ENCODE measurements at places on chromosomes 11 and 22. TPM values are rescaled to one million over a fixed set of nuclear protein-coding genes. Genes with fewer than 3 reads are reported as not detected.
A peak's percentile ranks its signal among the peaks of the same experiment; 100 is the strongest.

GRCh38 chr11:118618991-118619375, 11.6 kb downstream of the PHLDB1 start:
- peak; percentile 57 for DNase-seq

Gene HEPN1
- not detected for total RNA-seq

DNA sequence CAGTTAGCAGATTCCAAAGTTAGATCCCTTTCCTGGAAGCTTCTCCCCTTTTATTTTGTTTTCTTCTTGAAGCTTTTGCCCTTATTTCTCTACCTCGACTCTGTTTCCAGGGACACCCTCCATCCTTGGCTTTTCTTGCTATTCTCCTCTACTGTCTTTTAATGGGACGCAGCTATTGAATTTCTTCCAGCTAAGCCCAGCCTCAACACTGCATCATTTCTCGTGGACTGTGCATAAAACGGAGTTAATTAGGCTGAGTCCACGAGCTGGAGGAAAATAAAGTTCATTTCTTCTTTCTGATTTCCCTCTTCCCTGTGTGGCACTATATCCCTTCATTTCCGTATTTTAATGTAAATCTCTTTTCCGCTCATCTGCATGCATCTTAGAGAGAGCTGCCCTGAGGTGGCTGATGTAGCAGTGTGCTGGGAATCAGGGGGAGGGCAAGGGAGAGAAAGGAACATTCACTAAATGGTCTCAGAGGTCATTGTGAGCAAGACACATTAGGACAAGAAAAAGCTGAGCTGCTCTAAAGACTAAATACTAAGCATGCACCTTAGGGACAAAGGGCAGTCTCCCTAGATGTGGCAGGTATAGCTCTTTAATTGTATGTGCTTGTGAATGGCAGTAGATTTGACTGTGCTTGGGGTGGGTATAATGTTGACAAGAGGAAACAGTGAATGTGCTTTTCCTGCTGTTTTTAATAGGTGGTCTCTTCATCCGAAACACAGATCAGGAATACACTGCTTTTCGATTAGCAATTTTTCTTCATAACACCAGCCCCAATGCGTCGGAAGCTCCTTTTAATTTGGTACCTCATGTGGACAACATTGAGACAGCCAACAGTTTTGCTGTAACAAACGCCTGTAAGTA, 1.9 kb downstream of the GRIA4 start:
- DNase-seq, result no peak

Gene SLC22A9
- total RNA-seq, result not detected

Gene MAJIN
- total RNA-seq, result not detected

Gene NECTIN1
- total RNA-seq, result 7.7 TPM

Gene MS4A6E
- total RNA-seq, result not detected

Gene NXPE4
- total RNA-seq, result not detected

- no peak for DNase-seq
Observed at GRCh38 chr11:59706518-59707285, 6.9 kb downstream of the OR10V1 start.

GRCh38 chr11:102453302-102453695, 734 bp upstream of the TMEM123 start:
- no peak for DNase-seq

Gene BDNF
- 0.67 TPM for total RNA-seq

GRCh38 chr11:105152021-105152512, 12.5 kb upstream of the CARD18 start:
- DNase-seq, result no peak

Gene OR8K3
- not detected for total RNA-seq

DNA sequence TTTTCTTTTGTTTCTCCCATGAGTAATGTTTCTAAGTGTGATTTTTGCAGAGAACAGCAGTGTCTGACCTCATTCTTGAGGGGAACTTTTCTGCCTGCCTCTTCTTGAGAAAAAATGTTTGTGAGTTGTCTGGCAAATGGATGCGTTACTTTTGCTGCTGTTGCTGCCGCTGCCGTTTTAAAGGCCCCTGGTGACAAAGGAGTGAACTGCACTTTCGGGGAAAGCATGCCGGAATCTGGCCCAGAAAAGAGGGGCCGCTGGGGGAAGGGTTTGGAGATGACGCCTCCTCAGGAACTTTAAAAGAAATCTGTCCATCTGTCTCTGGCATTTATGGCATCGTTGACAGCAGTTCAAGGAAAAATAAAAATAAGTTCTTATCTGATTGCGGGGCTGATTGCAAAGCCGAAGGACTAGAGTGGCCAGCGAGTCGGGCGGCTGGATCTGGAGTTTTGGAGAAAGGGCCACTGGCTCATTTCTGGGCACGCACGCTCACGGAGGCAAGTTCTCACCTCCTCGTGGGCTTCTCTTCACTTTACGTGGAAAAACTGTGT, 16.5 kb downstream of the ZBTB16 start:
- peak; percentile 71 for DNase-seq

DNA sequence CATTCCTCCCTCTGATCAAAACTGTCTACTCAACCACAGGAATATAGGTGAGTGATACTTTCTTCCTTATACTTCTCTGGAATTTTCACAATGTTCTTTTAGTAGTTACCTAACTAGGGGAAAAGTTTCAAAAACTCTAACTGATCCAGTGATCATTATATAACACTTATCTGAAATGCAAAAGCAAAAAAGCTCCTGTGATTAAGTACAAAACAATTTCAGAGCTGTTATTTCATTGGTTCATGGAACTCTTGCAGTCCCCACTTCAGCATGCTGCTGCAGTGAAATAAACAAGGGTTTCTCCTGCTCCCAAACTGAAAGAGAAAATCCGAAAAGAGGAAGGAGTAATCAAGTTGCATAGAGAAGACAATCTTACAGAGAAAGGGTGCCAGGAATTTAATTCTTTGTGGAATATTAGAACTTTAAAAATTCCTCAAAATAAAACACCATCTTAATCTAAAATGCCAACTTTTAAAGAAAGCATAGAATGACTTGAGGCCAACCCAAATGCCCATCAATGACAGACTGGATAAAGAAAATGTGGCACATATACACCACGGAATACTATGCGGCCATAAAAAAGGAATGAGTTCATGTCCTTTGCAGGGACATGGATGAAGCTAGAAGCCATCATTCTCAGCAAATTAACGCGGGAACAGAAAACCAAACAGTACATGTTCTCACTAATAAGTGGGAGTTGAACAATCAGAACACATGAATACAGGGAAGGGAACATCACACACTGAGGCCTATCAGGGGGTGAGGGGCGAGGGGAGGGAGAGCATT, 20.3 kb downstream of the PPP2R1B start:
- DNase-seq, result no peak

- no peak for DNase-seq
Observed at GRCh38 chr11:65130631-65131416, 3.5 kb downstream of the SYVN1 start.

- DNase-seq, result no peak
Observed at GRCh38 chr11:93844568-93844967, 5.8 kb downstream of the VSTM5 start.

GRCh38 chr11:56750190-56750589, 1.7 kb upstream of the OR9G4 start:
- no peak for DNase-seq

DNA sequence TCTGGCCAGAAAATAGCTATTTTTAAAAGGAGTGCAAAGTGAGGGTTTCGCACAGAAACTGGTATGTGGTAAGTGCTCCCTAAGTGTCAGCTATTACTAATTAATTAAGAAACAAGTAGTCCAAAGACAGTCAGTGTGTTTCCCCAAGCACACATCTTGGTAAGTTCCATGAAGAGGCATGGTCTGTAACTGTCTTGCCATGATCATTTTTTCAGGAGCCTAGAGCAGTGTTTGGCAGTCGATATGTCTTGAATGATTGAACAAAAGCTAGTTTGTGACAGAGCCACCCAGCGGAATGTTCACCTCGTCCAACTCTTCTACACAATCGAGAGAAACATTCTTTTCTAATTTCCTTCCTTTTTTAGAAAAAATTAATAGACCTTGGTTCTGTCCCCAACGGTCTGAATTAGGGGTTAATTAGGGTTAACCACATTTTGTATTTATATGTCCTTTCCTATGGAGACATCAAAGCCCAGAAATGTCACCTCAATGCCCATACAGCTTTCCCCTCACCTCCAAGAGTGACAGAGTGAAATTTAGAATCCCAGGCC, 57.6 kb upstream of the FTH1 start:
- DNase-seq, result no peak

Gene CCDC88B
- 13.1 TPM for total RNA-seq

Gene CCDC73
- total RNA-seq, result not detected

DNA sequence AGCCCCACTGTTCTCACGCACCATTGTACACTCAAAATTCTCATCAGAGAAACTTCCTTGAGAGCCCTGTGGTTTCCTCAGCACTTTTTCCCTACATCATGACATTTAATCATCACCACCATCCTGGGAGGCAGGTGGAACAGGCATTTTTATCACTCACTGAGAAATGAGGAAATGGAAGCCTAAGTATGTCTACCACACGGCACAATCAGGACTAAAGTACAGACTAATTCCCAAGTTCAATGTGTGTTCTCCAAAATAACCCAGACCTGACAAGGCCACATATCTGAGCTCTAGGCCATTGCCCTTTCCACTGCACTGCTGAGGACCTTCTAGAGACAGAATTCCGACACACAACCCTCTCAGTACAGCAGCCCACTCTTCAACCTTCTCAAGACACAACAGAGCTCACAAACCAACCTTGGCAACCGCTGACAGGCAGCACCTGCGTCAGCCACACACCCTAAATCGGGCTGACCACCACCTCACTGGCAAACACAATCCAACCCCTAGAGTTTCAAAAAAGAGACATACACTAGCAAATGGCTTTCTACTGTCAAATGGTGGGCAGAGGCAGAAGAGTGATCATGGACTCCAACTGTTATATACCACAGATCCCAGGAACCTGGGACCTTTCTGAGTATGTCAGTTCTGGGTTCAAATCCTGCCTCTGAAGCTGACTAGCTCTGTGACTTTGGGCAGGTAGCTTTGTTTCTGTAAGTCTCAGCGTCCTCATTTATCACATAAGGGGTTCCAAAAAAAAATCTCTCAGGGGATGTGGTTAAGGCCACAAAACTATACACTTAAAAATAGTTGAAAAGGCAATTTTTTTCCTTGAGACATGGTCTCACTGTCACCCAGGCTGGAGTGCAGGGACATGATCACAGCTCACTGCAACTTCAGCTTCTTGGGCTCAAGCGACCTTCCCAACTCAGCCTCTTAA, 16.3 kb downstream of the SMCO4 start:
- DNase-seq, result no peak

DNA sequence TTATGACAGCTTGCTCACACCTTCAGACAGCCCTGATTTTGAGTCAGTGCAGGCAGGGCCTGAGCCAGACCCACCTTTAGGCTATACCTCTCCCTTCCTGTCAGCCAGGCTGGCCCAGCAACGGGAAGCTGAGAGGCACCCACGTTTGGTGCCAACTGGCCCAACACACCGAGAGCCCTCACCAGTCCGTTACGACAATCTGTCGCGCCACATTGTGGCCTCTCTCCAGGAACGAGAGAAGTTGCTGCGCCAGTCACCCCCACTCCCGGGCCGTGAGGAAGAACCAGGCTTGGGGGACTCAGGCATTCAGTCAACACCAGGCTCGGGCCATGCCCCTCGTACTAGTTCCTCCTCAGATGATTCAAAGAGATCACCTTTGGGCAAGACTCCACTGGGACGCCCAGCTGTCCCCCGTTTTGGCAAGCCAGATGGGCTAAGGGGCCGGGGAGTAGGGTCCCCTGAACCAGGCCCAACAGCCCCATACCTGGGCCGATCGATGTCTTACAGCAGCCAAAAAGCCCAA, 13.1 kb downstream of the MED19 start:
- DNase-seq, result no peak

GRCh38 chr22:29901354-29901753, 18.4 kb downstream of the MTMR3 start:
- DNase-seq, result no peak

DNA sequence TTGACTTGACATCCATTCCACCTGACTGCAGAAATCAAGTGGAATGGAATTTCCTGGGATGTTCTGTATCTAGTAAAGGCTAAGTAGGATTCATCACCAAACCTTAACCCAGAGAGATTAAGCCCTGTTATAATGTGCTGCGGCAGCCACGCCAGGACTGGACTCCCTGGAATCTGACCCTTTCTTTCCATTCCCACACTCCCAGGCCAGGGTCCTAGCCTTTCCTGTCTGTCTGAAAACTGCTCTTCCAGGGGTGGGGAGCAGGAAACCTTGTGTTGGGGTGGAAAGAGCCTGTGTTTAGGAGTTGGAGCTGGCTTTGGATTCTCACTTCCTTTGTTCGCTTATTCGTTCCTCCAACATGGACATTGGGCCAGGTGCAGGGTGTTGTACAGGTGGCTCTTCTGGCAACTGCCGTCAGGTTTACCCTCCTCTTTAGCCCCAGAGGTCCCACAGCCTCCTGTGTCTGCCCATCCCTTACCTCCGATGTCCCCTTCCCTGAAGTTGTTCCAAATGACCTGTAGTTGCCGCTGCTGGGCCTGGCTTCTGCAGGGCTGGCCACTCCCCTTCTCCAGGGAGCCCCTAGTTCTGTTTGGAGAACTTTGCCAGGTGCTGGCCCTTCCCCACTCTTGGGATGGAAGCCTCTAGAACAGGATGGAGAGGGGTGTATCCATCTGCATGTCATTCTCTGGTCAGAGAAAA, 20.5 kb upstream of the PARVB start:
- no peak for DNase-seq

Gene TMEM25
- 16.2 TPM for total RNA-seq

DNA sequence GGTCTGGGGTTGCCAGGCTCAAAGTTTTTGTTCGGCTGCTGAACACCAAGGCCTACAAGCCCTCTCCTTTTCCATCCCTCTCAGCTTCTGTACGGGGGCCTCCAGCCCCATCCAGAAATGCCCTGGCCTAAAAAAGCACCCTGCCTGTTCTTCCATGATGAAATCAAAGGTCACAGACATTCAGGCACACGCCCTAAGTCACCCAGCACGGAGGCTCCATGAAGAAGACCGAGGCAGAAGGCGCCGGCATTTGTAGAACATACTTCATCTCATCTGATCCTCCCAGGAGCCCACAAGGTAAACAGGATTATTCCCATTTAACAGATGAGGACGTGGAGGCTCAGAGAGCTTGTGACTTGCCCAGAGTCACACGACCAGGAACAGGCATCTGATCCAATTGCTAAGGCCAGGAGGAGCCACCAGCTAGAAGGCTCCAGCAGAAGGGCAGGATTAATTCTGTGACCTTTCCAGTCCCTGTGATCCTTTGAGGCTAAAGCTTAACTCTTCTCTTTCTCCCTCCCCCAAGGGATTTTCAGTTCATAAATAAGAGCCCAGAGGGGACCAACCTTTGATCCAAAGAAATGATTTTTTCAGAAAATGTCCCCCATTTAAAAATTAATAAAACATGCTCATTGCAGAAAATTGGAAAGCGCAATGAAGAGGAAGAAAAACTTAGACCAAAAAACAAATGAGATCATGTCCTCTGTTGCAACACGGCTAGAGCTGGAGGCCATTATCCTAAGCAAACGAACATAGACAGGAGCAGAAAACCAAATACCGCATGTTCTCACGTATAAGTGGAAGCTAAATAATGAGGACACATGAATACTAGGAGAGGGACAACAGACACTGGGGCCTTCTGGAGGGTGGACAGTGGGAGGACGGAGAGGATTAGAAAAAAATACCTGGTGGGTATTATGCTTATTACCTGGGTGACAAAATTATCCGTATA, 38.7 kb downstream of the CYTH4 start:
- no peak for DNase-seq

Gene MLC1
- total RNA-seq, result not detected

Gene CRYAB
- 7,942 TPM for total RNA-seq
